ENCODE measurements at places on chromosomes 5 and 9.

GRCh38 chr9:111868475-111868874, 28.1 kb upstream of the UGCG start:
- H3K27me3 ChIP-seq, result no peaks in the 10 kb centered on the region
- peaks cover 5% of the 10 kb centered on the region for H3K4me1 ChIP-seq
- no peak overlapping the region for H3K27ac ChIP-seq
- H3K36me3 ChIP-seq, result no peaks in the 10 kb centered on the region
- DNase-seq, result no peak

GRCh38 chr5:127015716-127016115, 14.6 kb downstream of the MARCHF3 start:
- no peak for DNase-seq
- H3K4me1 ChIP-seq, result no peaks in the 10 kb centered on the region
- no peaks in the 10 kb centered on the region for H3K36me3 ChIP-seq
- no peak overlapping the region for H3K27ac ChIP-seq
- H3K27me3 ChIP-seq, result no peaks in the 10 kb centered on the region

- H3K27me3 ChIP-seq, result no peaks in the 10 kb centered on the region
- no peak for DNase-seq
- H3K27ac ChIP-seq, result no peak overlapping the region
- no peaks in the 10 kb centered on the region for H3K4me1 ChIP-seq
- peaks cover 23% of the 10 kb centered on the region for H3K36me3 ChIP-seq
Observed at GRCh38 chr5:10990634-10991033, 229.6 kb upstream of the DAP start.

DNA sequence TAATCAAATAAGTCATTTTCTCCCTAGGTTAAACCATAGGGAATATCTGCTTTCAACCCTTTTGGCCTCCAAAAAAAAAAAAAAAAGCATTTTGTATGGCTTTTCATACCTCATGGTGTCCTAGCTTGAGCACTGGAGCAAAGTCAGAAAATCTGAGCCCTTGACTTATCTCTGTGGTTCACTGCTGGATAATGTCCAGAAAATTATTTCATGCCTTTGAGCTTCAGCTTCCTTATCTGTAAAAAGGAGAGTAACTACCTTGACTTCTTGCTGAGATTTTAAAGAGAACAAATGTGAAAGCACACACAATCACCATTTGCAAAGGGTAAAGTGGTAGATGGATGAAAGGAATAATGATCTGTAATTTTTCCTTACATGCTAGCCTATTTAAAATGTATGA, 165.9 kb downstream of the ALDH1A1 start:
- DNase-seq, result no peak
- no peaks in the 10 kb centered on the region for H3K4me1 ChIP-seq
- no peak overlapping the region for H3K27ac ChIP-seq
- no peaks in the 10 kb centered on the region for H3K36me3 ChIP-seq
- H3K4me3 ChIP-seq, result no peak overlapping the region
- no peaks in the 10 kb centered on the region for H3K27me3 ChIP-seq

GRCh38 chr9:130030651-130031127, 12.3 kb downstream of the FNBP1 start:
- no peak overlapping the region for H3K4me3 ChIP-seq
- H3K27me3 ChIP-seq, result no peaks in the 10 kb centered on the region
- H3K4me1 ChIP-seq, result no peaks in the 10 kb centered on the region
- no peak for DNase-seq
- peaks cover 5% of the 10 kb centered on the region for H3K36me3 ChIP-seq
- H3K27ac ChIP-seq, result no peak overlapping the region

DNA sequence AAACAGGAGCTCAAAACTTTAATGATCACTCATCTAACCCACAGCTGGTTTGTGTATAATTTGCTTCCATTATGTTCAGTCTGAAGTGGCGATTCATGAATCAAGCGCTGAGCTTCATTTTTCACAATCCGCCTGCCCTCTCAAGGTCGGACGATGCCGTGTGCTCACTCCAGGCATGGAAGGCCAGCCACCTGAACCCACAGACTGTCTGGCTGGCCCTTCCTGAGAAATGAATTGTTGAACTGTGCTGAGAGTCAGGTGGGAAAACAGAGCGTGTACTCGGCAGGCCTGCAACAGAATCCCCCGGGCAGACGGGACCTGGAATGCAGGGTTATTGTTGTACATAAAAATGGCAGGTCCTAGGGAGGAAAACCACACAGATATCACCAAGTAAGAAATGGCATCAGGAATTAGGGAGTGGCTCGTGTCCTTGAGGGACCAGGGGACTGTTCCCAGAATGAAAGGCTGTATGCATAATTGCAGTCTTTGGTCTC, 375.7 kb downstream of the IRX2 start:
- H3K4me1 ChIP-seq, result no peaks in the 10 kb centered on the region
- H3K27me3 ChIP-seq, result no peaks in the 10 kb centered on the region
- DNase-seq, result no peak
- no peak overlapping the region for H3K4me3 ChIP-seq
- peaks cover 1% of the 10 kb centered on the region for H3K36me3 ChIP-seq
- no peak overlapping the region for H3K27ac ChIP-seq

GRCh38 chr9:125262294-125262991, 817 bp downstream of the GAPVD1 start:
- DNase-seq, result no peak
- peaks cover 2% of the 10 kb centered on the region for H3K4me1 ChIP-seq
- H3K36me3 ChIP-seq, result peaks cover 27% of the 10 kb centered on the region
- H3K27me3 ChIP-seq, result no peaks in the 10 kb centered on the region

DNA sequence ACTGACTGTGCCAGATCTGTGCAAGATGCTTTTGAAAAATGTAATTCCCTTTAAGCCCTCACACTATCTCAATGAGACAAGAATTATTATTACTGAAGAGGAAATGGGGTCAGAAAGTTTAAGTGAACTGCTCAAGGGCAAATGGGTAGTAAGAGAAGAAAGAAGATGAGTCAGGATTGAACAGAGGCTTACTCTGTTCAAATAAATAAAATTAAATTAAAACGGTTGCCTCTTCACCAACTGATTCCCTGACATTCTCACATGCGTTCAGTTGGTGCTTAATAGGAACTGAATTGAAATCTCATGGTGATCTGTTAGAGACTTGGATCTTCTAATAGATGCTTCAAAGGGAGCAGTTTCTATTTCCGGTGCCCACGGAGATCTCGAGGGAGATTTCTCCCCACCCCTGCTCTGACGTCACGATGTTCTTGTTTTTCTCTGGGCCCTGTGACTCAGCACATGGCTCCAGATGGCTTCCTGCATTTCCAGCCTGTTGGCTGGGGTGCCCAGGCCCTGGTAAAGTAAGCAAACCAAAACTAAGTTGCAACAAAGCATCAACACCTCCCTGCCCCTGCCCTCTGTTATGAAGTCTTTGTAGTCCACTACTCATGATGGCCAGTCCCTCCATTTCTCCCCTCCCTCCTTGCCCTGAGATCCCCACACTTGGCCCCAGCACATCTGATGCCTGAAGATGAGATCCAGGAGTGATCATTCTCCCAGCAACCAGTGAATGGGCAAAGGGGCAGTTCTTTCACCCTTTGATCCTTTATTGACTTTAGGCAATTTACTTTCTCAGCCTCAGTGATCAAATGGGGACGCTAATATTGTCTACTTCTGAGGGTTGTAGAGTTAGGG, 106.1 kb upstream of the CPEB4 start:
- no peak for DNase-seq
- H3K36me3 ChIP-seq, result no peaks in the 10 kb centered on the region
- no peaks in the 10 kb centered on the region for H3K27me3 ChIP-seq
- peaks cover 6% of the 10 kb centered on the region for H3K4me1 ChIP-seq

- DNase-seq, result no peak
- no peaks in the 10 kb centered on the region for H3K4me1 ChIP-seq
- no peaks in the 10 kb centered on the region for H3K27me3 ChIP-seq
- no peak overlapping the region for H3K4me3 ChIP-seq
- H3K36me3 ChIP-seq, result peaks cover 24% of the 10 kb centered on the region
Observed at GRCh38 chr9:100219347-100219746, 120.3 kb downstream of the INVS start.

GRCh38 chr9:103169798-103170197, 174.7 kb downstream of the CYLC2 start:
- H3K36me3 ChIP-seq, result no peaks in the 10 kb centered on the region
- H3K4me1 ChIP-seq, result no peaks in the 10 kb centered on the region
- no peaks in the 10 kb centered on the region for H3K27me3 ChIP-seq

DNA sequence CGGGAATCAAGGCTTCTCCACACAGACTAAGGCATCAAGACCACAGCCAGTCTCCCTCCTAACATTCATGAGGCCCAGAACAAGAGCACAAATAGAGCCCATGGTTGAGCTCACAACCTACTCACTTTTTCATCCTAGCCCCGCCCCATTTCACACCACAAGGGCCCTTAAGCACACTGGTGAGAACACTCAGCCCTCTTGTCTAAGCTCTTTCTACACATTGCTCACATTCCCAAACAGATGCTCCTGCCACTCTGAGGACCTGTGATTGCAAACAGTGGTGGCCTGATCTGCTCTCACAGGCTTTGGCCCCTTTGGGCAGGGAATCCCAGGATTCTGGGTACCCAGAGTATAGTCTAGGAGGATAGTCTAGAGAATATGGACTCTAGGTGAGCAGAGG, 54.0 kb downstream of the FEM1C start:
- no peak for DNase-seq
- H3K4me3 ChIP-seq, result no peak overlapping the region
- H3K27me3 ChIP-seq, result no peaks in the 10 kb centered on the region
- no peak overlapping the region for H3K27ac ChIP-seq
- H3K4me1 ChIP-seq, result peaks cover 6% of the 10 kb centered on the region
- no peaks in the 10 kb centered on the region for H3K36me3 ChIP-seq

- peak overlapping the region; percentile 92 for H3K27ac ChIP-seq
- no peaks in the 10 kb centered on the region for H3K27me3 ChIP-seq
- H3K36me3 ChIP-seq, result peaks cover 2% of the 10 kb centered on the region
- peak overlapping the region; percentile 60 for H3K4me3 ChIP-seq
- peak; percentile 37 for DNase-seq
Observed at GRCh38 chr9:97237311-97237786, 70.1 kb upstream of the CCDC180 start.

DNA sequence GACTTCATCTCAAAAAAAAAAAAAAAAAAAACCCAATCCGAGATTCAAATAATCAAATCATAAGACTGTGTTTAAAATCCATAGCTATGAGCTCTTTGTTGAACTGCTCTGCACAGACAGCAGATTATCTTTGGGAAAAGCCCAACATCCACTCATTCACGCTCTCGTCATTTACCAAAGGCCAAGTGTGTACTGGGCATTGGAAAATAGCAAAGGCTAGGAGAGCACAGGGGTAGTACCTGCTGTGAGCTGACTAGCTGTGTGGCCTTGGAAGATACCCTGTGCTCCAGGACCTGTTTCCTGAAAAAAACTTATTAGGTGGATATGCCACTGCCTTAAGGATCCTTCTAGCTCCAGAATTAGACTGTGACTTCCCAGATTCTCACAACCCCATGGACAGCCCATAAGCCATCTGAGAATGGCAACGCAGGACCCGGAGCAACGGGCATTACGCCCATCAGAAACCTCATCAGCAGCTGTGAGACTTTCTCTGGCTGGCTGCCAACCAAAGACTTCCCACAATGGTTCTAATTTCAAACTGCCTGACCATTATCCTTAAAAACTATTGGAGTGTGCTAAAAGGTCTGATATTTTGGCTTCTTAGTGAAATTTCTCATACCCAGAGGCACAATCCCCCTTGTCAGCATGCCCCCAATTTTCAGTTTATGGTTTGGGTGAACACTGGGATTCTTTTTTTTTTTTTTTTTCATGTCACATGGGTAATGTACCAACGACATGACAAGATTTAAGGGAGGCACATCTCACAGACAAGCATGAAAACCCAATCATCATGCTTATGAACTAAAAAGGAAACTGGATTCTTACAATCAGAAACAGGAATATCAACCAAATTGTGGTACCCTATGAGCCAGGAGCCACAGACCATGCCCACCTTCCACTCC, 16.8 kb downstream of the SERINC5 start:
- no peaks in the 10 kb centered on the region for H3K4me1 ChIP-seq
- no peak overlapping the region for H3K27ac ChIP-seq
- no peak for DNase-seq
- H3K4me3 ChIP-seq, result no peak overlapping the region

- no peak overlapping the region for H3K27ac ChIP-seq
- no peak for DNase-seq
- no peaks in the 10 kb centered on the region for H3K27me3 ChIP-seq
- H3K4me3 ChIP-seq, result no peak overlapping the region
- H3K36me3 ChIP-seq, result no peaks in the 10 kb centered on the region
Observed at GRCh38 chr9:107883496-107884124, 394.0 kb upstream of the KLF4 start.

DNA sequence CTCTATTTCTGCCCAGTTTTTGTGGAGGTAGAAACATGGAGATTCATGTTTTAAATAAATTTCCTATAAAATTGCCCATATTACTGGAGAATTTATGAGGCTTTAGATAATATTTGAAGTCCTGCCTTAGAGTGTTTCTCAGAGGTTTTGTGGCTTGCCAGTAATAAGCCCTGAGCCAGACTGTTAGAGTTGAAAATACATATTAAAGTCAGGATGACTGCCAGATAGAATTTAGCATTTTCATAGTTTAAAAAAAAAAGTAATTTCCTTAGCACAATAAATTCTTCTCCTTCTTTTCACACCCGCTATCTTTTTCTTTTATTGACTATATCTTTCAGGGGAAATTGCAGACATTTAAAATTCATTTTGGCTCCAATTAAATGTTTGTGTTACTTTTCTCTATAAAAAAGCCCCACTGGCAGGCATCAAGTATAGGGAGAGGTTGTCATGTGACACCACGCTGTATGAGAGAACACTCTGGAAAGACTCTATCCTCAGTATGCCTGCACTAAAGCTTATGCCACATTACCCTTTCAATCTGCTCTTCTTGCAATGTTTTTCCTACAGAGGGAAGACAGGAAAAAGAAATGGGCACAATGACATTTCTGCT, 135.2 kb downstream of the MPDZ start:
- no peak overlapping the region for H3K4me3 ChIP-seq
- H3K36me3 ChIP-seq, result peaks cover 31% of the 10 kb centered on the region
- H3K27ac ChIP-seq, result no peak overlapping the region
- H3K27me3 ChIP-seq, result no peaks in the 10 kb centered on the region
- no peak for DNase-seq

DNA sequence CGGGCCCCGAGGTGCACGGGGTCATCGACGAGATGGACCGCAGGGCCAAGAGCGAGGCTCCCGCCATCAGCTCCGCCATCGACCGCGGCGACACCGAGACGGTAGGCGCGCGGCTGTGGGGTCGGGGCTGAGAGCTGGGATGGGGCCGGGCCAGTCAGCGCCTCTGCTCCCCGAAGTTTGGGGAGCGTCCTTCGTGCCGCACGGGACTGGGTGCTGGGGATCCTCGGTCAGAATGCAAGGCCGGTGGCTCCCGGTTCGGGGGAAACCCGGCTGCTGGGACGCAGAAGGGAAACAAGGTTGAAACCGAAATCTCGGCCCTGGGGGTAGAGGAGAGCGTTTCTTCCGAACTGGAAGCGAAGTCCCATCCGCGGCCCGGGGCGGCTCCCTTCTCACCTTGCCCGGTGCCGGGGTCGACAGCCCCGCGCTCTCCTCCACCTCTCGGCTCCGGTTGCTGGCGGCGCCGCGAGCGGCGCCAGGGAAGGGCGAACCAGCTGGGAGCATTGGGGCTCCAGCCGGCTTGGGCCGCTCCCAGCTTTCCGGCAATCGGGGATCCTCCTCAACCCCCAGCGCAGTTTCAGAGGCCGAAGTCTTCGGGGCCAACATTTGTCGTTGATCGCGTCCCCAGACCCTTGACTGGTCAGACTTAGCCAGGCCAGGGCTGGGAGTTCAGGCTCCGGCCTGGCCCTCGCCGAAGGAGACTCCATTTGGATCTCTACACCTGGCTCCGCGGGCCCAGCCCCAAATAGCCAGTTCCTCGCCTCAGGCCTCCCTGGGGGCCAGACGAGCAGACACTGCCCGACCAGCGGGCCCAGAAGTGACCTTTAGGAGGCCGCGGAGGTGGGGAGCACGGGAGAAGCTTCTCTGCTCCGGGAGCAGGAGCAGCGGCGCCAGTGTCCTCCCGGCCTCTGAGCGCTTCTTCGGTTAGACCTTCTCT, 1.1 kb downstream of the LHX2 start:
- H3K27me3 ChIP-seq, result peaks cover 6% of the 10 kb centered on the region
- DNase-seq, result no peak
- H3K4me3 ChIP-seq, result peak overlapping the region; percentile 44
- no peaks in the 10 kb centered on the region for H3K36me3 ChIP-seq
- peaks cover 20% of the 10 kb centered on the region for H3K4me1 ChIP-seq

Measured in neuronal stem cell (in vitro differentiated cells).